ENCODE measurements at places on chromosomes 13 and 19. TPM values are rescaled to one million over a fixed set of nuclear protein-coding genes. Genes with fewer than 3 reads are reported as not detected.

The ZNF66 gene
- total RNA-seq, result 5.2 TPM

- peak; percentile 66 for DNase-seq
Observed at GRCh38 chr13:52428295-52428694, 22.1 kb downstream of the VPS36 start.

The ZNF577 gene
- total RNA-seq, result 3.0 TPM

The UBAC2 gene
- total RNA-seq, result 63.5 TPM

The PCDH9 gene
- 4.6 TPM for total RNA-seq

The ZNF112 gene
- total RNA-seq, result 12.2 TPM

The ZNF296 gene
- total RNA-seq, result 0.65 TPM

GRCh38 chr19:19662871-19663255 is 613 bp downstream of the ATP13A1 start:
- DNase-seq, result peak; percentile 13

The PRR20B gene
- not detected for total RNA-seq

DNA sequence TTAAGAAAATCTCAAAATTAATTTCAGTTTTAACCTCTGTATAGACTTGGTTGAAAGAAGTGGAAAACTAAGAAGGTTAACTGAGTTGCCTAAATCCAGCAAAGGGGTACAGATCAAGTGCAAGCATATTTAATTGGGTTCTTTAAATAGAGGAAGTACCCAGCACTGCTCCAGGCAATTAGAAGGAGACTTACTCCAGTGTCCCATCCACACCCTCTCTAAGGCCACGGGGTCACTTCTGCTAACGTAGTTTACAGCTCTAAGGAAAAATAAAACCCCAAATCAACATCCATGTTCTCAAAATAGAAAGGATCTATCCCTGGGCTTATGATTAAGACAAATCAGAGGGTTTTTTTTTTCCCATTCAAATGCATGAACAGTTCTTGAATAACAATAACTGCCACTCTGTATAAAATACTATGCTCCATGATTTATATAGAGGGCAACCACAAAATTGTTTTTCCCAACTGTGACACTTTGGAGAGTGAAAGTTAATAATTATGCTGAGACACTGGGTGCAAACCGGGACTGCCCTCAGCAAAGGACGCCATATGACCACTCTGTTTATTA is 4.6 kb downstream of the FRY start:
- peak; percentile 49 for DNase-seq

The TNFSF11 gene
- total RNA-seq, result not detected

DNA sequence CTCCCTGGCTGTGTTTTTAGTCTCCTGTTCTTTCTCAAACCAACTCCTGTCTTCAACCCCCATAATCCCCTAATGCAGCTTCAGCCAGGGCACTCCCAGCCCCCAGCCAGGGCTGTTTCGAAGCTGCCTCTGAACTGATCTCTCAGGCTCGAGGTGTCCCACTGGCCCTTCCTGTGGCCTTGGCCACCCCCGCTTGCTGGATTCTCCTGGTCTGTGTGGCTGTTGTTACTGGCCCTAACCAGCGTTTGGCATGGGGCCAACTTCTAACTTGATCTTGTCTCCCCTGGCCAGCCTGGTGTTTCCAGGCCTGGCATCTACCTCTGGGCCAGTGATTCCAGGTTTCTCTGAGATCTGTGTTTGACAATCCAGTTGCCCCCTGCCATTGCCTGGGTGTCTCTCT is 11.0 kb downstream of the XAB2 start:
- DNase-seq, result no peak

The KIR3DL2 gene
- not detected for total RNA-seq

- DNase-seq, result no peak
Observed at GRCh38 chr13:51118809-51119431, 7.8 kb upstream of the C13orf42 start.

- DNase-seq, result no peak
Observed at GRCh38 chr13:100350601-100351000, 238.0 kb downstream of the GGACT start.

- no peak for DNase-seq
Observed at GRCh38 chr19:38310279-38310670, 5.5 kb downstream of the YIF1B start.

- peak; percentile 40 for DNase-seq
Observed at GRCh38 chr13:110116072-110116487, 190.9 kb downstream of the COL4A1 start.

DNA sequence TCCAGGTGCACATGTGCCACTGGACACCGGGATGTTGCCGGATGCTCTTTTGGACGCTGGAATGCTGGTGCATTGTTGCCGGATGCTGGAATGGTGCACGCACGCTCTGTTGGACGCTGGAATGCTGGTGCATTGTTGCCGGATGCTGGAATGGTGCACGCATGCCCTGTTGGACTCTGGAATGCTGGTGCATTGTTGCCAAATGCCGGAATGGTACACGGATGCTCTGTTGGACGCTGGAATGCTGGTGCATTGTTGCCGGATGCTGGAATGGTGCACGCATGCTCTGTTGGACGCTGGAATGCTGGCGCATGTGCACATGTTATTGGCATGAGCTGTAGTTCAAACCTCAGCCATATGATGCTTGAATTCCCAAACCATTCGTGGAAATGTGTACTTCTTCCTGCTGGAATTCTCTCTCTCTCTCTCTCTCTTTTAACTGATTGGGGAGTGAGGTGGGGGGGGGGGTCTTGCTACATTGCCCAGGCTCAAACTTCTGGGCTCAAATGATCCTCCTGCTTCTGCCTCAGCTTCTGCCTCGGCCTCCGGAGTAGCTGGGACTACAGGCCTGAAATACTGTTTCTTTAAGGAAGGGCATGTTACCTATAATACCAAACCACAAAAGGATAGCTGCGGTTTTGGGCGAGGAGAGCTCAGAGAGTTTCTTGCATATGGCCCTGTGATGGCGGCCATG is 1.2 kb upstream of the MCF2L start:
- DNase-seq, result no peak

DNA sequence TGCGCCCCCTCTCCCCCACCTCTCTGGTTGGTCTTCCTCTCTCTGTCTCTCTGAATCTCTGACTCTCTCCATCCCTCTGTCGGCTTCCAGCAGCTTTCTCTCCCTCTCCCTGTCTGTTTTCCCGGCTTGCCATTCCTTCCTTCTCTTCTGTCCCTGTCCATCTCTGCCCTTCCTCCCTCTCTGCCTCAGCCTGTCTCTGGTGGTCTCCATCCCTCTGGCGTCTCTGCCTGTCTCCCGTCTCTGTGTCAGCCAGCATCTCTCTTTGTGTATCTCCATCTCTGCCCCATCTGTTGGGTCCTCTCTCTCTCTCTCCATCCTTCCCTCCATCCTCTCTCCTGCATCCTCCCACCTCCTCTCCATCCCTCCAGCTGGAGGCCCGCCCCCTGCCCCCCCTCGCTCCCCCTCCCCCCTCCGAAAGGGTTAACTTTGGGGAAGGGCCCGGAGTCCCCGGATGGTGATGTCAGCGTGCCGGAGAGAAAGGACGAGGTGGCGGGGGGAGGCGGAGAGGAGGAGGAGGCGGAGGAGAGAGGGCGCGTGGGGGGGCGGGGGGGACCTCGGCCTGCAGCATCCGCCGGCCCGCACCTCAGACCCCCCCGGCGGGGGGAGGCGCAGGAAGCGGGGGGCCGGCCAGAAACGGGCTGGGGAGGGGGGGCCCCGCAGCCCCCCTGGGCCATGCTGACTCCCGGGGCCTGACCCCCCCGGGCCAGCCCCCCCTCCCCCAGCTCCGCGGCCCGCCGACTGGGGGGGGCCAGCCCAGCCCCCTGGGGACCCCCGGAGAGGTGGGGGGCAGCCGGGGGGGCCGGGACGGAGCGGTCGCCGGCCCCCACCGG is at the start of gene BRSK1:
Gene BRSK1, plus strand, starts transcription at position 450 of the 830 bp plus-strand sequence. CDS start 446 bp downstream, outside the sequence.
- DNase-seq, result no peak

DNA sequence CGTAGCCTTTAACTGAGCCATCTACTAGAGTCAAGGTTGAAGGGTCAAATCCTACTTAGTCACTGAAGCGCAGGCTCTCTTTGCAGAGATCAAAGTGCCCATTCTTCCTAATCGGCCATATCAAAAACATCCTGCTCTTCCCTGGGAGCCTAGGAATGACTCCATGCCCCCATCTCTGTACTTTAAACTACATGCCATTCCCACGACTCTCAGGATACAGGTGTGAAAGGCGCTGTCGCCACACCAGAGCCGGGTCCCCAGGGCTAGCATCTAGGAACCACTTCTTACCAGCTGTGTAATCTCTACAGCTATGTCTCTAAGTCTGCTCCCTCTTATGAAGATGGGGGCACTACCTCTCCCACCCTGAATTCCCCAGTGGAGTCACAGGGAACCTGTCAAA is 22.3 kb downstream of the IRS2 start:
- no peak for DNase-seq

- DNase-seq, result no peak
Observed at GRCh38 chr13:99208845-99209527, 8.3 kb downstream of the UBAC2 start.

- no peak for DNase-seq
Observed at GRCh38 chr19:29569038-29569911, 36.8 kb upstream of the POP4 start.

The ANO8 gene
- total RNA-seq, result 10.3 TPM

The FLT3LG gene
- 1.7 TPM for total RNA-seq

DNA sequence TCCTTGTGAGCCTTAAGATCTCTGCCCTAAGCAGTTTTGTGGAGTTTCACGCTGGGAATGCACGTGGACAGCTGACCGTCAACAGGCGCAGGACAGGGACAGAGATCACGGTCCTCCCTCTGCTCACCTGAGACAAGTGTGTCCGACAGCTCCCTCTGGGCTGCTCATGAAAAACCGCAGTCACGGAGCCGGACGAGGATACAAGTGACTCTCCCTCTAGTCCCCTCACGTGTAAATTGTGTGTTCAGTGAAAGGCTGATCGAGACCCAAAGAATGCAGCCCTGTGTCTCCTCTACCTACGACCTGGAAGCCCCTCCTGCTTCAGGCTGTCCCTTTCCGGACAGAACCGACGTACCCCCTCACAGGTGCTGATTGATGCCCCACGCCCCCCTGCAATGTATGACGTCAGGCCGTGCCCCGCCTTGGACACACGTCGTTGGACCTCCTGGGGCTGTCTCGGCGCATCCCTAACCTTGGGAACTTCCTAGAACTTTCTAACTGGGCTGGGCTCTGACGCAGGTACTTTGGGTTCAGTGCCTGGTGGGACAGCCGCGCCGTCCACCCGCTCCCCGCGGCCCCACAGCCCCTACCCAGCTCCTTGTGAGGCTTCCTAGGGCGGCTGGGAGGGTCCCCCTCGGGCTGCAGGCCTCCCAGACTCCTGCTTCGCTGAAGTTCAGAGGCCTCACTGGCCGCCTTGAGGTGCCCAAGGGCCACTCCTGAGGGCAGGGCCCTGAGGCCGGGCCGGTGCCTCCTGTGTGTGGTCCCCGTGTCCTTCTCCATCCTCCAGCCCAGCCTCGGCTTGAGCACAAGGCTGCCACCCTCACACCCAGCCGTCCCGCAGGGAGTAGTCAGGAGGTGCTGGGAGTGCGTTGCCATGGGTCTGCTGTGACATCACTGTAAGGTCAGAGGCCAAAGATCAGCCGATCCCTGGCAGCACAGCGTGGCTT is at the start of gene C13orf46:
Gene C13orf46, minus strand, starts transcription at position 859 of the 947 bp plus-strand sequence. Its CDS starts 79 bp downstream, at position 780.
- no peak for DNase-seq

GRCh38 chr13:22944378-22944777 is 236.4 kb upstream of the SGCG start:
- DNase-seq, result no peak

DNA sequence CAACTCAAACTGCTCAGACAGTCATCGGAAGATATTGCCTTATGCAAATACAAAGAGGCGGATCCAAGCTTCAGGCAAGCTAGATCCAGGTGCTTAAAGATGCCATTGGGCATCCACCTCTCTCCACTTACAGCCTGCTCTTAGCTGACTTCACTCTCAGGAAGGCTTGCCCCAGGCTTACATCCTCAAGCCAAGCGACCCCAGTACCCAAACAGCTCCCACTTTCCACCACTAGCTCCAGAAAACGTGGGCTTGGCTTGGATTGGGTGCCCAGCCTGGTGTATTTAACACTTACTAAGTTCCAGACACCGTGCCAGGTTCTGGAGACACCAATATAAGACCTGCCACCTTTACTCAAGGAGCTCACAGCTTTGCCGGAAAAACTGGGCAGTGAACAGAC is 142.1 kb upstream of the VSTM2B start:
- no peak for DNase-seq

DNA sequence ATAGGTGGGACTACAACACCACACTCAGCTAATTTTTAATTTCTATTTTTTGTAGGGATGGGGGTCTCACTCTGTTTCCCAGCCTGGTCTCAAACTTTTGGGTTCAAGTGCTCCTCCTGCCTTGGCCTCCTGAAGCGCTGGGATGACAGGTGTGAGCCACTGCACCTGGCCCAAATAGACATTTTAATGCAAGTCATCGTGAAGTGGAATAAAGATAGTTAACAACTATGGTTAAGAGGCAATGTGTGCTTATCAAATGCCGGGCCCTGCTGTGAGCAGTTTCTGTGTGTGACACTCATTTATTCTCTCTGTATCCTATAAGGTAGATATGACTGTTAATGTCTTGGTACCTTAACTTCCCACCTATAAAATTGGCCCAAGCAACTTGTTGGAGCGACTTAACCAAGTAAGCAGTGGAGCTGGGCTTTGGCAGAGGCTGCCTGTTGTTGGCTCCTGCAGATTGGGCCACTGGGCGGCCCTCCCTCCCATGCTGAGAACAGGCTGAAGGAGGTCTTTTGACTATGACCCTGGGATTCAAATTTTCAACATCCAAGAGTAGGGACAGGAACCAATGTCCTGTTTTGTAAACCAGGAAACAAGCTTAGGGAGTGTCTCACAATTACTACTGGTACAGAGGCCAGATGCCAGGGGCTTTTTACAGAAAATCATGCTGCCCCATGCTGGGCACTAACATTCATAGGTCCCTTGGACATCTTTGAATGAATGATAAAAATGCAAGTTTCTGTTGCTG is 450.7 kb downstream of the TSHZ3 start:
- no peak for DNase-seq

The ZNF649 gene
- 10.9 TPM for total RNA-seq

DNA sequence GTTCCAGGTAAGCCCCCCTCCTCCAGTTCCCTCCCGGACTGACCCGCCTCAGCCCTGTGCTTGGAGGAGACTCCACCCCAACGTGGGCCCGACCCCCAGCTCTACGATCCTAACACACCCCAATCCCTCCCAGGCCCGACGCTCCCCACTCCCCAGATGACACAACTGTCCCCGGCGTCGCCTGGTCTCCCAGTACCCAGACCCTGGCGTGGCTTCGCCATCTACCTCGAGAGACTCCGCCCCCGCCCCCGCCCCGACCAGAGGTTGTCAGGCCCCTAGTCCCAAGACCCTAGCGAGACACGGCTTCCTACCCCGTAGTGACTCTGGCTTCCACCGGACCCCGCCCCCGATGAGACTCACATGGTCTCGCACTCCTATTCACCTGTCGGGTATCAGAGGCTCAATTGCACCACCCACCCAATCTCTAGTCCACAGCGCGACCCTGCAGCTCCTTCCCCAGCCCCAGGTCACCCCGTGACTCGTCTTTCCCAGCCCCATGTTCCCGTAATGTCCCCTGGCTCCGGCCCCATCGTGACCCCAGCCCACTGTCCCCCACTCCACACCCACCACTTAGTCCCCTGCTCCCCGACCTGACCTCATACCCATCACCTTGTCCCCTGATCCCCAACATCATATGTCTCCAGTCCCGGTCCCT is 2.9 kb downstream of the CD37 start:
- no peak for DNase-seq

GRCh38 chr19:38642176-38642575 is 5.3 kb upstream of the ACTN4 start:
- no peak for DNase-seq

- no peak for DNase-seq
Observed at GRCh38 chr13:34056733-34057258, 238.8 kb downstream of the RFC3 start.

The KCNN4 gene
- total RNA-seq, result 8.5 TPM
